Stimulated activated CD4-positive, alpha-beta T cell treated with anti-CD3 and anti-CD28 coated beads, Interleukin-12 subunit alpha, Interleukin-12 subunit beta, amount 100 ng/mL, for 24 hours (primary cell): ENCODE measurements at places on chromosomes 6 and 20.

DNA sequence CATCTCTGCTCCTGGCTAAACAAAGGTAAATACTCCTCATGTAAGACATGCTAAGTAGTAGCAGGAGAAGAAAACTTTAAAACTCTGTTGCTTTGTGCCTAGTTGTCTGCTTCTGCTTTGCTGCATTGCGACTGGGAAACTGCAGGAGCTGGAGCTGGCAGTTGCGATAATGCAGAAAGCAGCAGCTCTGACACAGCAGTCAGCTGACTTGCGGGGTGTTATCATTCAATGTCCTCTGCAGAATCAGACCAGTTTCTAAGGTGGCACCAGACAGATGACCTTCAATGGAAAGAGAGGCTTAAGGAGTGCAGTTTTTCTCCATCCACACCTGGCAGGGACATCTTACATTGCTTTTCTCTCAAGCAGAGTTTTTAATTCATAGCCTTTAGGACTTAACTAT, 69.9 kb upstream of the SOX4 start:
- DNase-seq, result no peak

GRCh38 chr6:148293181-148293995, 49.2 kb upstream of the SASH1 start:
- no peak for DNase-seq

DNA sequence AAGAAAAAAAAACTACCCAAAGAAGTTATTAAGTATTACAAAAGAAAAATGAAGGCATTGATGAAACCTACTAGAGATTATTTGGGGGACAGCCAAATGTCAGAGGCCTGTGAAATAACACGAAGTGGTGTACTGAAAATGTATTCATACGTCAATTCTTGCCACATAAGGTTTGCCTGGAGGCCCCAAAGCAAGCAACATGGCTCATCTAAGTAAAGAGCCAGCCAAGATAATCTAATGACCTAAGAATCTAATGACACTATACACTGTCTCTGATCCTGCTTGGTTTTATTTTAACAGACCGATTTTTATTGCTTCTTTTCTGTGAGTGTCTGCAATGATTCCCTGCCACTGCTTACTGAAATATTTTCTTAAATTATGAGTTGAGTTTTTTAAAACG, 34.7 kb downstream of the FILIP1 start:
- DNase-seq, result no peak

DNA sequence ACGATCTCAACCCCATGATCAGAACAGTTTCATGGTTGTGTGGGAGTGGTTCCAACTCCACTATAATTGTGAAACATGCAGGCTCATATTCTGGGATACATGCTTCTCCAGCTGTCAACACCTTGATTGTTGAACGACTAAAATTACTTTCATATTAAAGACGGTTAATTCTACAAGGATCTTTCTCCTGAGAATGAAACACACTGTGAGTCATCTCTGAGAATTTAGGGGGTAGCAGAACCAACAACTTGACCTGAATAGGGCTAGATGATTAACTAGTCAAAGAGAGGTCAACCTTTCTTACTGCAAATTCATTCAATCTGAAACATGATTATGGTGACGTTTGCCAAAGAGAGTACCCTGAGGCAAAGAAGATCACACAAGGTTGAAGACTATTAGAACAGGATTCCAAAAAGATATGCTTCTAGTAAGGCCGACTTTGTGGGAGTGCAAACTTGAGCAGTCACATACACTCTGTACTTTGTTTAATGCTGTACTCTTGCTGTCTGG, 175.2 kb upstream of the CITED2 start:
- no peak for DNase-seq

GRCh38 chr20:19072988-19073387, 139.5 kb upstream of the SLC24A3 start:
- no peak for DNase-seq

GRCh38 chr6:122755901-122756300, 23.6 kb upstream of the FABP7 start:
- no peak for DNase-seq

- no peak for DNase-seq
Measured at GRCh38 chr6:13425943-13426931, 61.2 kb downstream of the GFOD1 start.

- DNase-seq, result no peak
Measured at GRCh38 chr20:46232539-46232938, 75.8 kb downstream of the CDH22 start.

DNA sequence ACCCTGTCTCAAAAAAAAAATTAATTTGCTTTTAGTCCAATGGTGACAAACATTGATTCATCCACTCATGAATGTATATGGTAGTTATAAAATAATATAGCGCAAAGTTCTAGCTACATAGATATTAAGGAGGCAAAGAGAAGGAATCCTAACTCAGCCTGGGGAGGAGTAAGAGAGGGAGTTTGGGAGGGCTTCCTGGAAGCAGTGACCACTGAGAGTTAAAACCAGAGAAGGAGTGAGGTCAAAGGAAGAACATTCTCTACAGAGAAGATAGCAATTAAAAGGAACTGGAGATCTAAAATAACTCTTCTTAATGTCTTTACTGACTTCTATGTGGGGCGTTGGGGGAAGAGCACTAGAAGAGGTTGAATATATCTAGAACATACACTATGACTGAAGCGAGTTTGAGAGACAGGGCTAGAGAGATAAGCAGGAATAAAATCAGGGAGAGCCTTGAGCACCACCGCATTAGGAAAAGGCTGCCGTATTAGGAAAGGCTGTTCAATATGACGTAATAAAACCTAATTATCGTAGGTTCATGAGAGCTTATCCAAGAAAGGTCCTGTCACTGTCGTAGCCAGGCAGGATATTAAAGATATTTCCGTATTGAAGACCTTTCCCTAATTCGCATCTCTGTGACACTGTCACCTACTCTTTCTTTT, 81.8 kb upstream of the CNKSR3 start:
- no peak for DNase-seq

GRCh38 chr6:48917233-48917632, 545.8 kb downstream of the MMUT start:
- no peak for DNase-seq

DNA sequence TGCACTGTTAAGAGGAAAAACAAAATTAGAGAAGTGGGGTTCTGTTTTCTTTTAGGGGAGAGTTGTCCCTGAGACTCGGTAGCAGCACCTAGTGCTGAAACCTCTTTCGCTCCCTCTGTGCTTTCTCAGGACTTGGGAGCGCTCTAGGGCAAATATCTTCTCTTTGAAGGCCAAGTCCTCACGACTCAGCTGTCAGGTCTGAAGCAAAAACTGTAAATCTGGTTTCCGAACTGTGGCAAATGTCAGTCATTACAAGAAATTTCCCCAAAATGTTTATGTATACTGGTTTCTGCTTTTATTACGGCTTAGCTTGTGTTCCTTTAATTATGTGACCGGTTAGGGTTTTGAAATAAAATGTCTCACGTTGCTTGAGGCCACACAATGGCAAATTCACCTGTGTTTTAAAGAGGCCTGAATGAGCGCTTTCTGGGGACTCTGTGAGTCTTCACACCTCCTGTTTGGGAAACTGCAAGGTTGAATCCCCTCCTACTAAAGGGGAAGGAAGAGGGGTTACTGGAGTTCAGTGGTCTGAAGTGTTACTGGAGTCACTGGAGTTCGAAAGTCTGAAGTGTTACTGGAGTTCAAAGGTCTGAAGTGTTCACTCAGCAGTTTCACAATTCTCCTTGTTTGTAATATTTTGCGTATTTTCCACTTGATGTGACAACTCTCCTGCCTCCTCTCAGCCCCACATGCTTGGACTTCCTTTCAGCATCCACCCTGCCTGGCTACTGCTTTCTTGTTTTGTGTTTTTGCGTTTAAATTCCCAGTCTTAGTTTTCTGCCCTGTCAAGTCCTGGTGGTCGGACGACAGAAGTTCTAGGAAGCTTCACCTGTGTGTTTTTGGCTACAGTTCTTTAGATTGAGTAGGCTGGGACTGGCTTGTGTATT, 1.6 kb downstream of the SMPDL3A start:
- no peak for DNase-seq

GRCh38 chr6:53658992-53659391, 6.6 kb downstream of the KLHL31 start:
- DNase-seq, result no peak

DNA sequence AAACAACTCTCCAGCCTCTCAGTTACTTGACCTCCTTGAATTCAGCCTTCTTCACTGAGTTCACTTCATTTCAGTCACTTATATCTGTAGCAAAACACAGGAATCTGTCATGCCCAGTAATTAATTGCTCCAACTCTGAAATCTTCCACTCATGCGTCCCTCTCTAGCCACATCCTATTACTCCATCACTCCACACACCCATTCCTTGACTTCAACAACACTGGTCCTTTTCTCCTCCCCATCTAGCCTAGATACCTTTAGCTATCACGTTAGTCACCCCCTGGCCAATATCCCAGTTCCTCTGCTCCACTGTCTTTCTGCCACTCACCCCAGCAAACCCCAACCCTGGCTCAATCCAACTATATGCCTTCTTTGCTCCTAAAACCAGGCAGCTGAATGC, 7.7 kb downstream of the ZHX3 start:
- DNase-seq, result no peak

DNA sequence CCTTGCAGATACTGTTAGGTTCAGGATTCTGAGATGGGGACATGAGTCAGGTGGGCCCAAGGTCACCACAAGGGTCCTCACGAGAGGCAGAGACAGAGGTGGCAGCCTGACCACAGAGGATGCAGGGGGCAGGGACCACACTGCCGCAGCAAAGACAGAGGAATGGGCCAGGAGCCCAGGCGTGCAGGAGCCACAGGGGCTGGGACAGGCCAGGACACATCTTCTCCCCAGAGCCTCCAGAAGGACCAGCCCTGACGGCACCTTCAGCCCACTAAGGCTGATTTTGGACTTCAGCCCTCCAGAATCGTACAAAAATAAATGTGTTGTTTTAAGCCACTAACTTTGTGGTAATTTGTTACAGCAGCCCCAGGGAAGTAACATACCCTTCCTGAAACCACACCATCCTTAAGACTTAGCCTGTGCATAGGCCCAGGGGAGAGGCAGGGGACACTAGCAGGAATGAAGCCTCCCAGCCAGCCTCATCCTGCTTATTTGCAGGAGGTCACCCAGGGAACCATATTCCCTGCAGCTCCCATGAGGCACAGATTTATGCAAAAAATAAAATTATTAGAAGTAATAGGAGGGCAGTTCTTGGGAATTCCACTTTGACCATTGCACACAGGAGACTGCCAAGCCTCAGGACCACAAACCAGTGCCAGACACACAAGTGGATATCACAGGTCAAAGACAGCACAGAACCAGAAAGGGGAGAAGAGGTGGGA, 119.3 kb upstream of the CST7 start:
- DNase-seq, result no peak

DNA sequence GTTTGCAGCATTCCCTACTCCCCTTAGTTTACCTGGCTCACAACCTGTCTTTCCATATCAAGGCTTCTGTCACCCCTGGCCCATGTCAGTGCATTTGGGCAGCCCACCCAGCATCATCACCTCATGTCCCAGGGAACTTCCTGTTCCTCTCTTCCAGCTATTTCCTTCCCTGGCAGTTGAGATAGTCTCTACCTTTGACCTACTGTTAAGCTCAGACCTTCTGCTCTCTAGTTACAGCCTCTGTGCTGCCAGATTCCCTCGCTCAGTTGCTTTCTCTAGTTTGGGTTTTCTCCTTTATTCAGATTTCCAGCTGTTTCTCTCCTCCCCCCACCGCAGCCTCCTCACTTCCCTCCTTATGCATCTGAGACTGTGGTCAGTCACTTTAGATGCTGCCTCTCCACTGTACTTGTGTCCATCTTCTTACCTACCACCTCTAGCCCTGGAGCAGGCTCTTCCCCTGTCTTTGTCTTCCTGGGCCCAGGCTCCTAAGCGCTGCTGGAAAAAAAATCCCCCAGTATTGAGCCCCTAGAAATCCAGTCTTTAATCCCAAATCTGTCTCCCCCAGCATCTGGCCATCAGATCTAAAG, 16.3 kb downstream of the PTPN1 start:
- no peak for DNase-seq

DNA sequence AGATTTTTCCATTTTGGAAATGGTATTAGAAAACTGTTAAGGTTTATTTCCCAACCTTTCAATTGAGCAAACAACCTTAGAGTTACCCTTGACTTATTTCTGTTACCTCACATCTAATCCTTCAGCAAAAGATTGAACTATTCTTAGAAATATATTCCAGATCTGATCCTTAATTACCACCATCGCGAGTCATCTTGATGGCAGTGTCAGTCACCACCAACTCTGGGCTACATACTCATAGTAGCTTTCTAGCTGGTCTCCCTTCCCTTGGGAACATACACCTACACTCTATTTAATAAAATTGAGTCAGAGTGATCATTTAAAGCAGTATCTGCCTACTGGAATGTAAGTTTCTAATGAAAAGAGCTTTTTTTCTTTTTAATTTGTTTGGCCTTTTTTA, 308.2 kb downstream of the EYS start:
- DNase-seq, result no peak

DNA sequence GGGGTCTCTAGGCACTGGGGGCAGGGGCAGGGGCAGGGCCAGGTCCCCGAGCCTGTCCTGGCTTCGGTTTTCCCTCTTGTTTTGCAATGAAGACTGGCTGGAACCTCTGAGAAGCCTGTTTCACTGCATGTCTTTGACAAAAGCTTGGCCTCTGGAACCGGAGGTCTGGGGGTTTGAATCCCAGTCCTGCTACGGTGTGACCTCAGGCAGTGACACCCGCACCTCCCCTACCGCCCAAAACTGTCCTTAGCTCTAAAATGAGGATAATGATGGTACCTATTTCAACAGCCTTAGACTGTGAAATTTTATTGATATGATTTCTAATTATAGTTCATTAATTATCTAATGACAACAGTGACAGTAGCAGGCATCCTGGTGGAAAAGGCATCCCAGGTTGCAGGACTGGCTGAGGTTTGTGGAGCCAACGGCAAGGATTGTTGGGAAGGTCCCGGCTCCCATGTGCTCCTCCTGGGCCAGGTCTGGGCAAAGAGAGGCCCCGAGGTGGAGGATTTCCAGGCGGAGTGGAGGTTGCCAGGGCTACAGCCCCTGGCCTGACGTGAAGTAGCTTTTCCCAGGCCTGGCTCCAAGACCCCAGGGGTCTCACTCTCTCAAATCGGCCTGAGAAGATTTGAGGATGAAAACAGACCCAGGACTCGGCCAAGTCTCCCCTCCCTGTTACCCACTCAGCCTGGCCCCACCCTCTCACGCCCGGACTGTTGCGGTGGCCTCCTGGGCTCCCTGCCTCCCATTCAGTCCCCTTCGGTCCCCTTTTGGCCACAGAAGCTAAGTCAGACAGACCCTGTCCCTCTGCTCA, 57.9 kb downstream of the SNAI1 start:
- no peak for DNase-seq

GRCh38 chr20:38306379-38306778, 2.4 kb downstream of the BPI start:
- no peak for DNase-seq

DNA sequence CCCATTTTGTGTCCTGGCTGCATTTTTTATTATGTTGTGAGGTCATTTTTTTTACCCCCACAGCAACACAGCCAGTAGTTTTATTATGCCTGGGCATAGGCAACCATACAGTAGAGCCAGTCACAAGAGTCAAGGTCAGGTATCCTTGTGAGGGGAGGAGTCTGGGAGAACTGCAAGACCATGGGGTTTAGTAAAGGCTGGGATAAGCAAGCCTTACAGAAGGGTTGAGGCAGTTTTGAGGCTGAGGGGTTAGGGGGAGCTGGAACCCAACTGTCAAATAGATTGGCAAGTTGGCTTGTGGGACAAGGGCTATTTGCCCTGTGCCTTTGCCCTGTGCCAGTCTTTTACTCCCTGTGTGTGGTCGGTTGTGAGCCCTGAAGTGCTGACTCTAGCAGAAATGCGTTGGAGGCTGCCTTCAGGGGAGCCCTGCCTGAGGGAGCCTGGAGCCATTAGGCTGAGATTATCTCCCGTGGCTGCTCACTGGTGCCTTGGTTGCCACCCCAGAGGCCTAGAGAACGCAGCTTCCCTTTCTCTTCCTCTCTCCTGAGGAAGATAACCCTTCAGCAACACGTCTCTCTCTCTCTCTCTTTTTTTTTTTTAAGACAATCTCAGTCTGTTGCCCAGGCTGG, 31.1 kb downstream of the RALY start:
- DNase-seq, result no peak
